ENCODE measurements at places on chromosomes 7 and 10.

DNA sequence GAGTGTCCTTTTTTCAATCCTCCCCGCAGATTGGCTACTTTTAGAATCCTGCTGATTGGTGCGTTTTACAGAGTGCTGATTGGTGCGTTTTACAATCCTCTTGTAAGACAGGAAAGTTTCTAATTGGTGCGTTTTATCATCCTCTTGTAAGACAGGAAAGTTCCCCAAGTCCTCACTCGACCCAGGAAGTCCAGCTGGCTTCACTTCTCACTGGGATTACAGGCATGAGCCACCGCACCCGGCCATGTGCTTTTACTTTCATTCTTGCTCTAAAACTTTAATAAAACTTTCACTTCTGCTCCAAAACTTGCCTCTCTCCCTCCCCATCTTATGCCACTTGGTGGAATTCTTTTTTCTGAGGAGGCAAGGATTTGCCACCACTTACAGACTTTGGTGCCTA is 17.0 kb upstream of the WAPL start:
- DNase-seq = no peak

DNA sequence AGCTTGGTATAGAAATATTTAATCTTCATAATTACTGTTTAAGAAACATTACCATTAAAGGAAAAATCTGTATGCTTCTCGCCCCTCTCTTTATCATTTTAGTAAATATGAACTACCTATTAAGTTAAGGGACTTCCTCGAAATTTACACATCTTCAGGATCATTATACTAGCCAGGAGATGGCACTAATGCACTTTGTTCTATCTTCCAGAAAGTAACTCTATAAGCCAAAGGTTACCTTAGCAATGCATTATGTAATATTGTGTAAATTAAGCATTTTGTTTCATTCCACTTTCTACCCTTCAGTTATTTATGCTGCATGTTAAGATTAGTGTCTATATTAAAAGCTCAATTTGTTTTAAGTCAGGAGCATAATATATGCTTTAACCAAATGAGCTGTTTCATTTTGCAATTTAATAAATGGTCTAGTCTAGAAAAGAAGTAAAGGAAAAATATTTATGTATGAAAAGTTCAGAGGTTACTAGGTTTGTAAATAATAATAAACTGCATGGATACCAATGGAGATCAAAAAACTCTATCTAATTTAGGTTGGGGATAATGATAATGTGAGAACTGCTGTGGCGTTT is 128.5 kb downstream of the ANKRD7 start:
- DNase-seq = no peak

GRCh38 chr10:7291487-7292270 is 119.2 kb downstream of the SFMBT2 start:
- no peak for DNase-seq

- DNase-seq = no peak
These were observed 1.4 kb downstream of the C10orf71 start for GRCh38 chr10:49300140-49300974.

GRCh38 chr10:91887272-91888076 is 21.8 kb downstream of the FGFBP3 start:
- DNase-seq = no peak

- no peak for DNase-seq
These were observed 254.6 kb downstream of the GRID1 start for GRCh38 chr10:86111902-86112545.

DNA sequence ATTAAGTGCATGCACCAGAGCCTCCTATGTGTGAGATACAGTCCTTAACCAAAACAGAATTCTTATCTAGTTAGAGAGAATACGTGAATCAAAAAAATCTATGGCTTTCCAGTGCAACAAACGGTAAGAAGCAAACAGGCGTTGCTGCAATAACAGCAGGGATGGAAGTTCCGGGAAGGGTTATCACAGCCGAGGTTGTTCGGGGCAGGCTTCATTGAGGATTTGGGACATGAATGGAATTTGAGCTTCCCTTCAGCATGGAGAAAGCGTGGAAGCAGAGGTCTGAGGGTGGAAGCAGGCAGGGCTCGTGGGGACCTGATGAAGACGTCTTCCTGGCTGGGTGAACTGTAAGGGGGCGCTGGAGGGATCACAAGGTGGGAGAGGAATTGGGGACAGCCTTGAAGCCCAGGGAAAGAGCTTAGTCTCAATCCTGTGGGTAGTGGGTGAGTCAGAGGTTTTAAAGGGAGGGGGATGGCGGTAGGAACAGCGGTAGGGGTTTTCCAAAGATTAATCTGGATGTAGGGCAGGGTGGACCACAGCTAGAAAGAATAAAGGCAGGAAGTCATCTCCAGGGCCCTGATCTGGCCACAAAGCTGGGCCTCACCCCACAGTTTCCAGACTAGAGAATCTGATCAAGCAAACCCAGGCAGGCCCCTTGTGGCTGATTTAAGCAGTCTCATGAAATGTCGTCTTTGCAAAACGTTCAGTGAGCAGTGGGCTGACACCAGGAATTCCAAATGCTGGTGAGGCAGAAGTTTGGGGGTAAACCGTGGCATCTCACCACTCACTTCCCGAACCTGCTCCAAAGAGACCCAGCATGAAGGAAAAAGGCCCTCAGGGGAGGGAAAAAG is 65.1 kb downstream of the CALML3 start:
- DNase-seq = no peak

DNA sequence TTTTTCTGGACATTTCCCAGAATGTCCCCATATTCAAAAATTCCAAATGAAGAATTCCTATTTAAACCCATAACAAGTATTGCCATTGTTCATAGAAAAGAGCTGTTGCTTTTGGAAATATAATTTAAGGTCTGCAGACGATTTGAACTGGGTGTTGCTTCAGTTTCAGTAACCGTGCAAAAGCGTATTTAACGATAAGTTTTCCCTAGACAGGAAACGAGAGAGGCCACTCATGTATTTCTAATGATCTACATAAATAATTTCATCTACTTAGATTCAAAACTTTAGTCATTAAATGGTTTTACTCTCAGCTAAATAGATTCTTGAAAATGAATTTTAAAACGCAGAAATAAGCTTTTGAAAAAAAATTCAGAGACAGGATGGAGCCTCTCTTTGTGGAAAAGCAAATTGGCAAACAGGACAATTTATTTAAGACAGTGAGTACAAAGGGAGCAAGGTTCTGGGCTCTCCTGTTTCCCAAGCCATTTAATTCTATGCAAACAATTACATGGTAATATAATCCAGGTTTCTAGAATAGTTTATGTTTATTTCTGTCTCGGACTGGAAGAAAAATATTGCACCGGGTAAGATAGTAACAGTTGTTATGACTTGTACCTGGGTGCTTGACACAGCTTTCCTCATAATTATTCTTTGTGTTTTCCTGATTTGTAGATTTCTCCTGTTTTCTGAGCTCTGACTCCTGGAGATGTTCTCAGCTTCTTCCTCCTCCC is 263.0 kb downstream of the BAMBI start:
- no peak for DNase-seq

DNA sequence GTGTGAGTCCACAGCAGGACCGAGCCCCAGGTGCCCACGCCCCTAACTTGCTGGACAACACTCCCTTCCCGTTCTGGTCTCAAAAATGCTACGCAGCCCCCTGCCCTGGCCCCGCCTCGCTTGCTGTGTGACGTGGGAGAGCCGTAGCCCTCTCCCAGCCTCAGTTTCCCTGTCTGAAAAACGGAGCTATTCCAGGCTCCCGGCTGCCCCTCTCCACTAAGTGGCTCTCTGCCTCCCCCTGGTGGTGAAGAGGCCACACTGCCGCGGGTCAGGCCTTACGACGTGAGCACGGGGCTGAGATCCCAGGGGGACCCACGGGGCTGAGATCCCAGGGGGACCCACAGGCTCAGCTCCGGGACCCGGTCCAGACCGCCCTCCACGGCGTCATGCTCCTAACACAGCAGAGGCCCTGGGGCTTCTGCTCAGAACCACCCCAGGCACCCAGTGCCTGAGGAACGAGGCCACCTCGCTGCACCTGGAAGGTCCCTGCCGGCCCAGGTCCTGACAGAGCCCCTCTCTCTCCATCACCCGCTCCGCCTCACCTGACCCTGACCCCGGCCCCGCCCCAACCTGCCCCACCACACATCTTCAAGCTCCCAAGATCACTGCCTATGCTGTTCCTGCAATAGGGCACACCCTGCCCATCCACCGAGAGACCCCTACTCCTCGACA is 26.7 kb downstream of the MICALL2 start:
- peak; percentile 43 for DNase-seq

- no peak for DNase-seq
These were observed 152.4 kb downstream of the RNF133 start for GRCh38 chr7:122546496-122546895.

GRCh38 chr7:102322202-102322715 is 34.0 kb downstream of the SPDYE6 start:
- DNase-seq = no peak

DNA sequence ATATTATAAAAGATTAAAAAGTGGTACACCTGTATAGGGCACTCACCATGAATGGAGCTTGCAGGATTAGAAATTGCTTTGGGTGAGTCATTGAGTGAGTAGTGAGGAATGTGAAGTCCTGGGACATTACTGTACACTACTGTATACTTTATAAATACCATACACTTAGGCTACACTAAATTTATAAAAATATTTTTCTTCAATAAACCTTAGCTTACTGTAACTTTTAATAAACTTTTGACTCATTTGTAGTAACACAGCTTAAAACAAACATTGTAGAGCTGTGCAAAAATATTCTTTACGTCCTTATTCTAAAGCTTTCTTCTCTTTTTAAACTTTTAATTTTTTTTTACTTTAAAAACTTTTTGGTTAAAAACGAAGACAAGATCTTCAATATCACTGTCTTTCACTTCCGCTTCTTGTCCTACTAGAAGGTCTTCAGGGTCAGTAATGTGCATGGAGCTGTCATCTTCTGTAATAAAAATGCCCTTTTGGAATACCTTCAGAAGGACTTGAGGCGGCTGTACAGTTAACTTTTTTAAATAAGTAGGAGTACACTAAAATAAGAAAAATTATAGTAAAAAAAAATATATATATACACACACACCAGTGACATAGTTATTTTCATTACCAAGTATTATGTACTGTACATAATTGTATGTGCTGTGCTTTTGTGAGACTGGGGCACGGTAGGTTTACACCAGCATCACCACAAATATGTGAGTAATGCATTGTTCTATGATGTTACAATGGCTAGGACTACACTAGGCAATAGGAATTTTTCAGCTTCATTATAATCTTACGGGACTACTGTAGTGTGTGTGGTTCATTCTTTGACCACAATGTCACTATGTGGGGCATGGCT is 3.5 kb downstream of the STK31 start:
- DNase-seq = no peak

DNA sequence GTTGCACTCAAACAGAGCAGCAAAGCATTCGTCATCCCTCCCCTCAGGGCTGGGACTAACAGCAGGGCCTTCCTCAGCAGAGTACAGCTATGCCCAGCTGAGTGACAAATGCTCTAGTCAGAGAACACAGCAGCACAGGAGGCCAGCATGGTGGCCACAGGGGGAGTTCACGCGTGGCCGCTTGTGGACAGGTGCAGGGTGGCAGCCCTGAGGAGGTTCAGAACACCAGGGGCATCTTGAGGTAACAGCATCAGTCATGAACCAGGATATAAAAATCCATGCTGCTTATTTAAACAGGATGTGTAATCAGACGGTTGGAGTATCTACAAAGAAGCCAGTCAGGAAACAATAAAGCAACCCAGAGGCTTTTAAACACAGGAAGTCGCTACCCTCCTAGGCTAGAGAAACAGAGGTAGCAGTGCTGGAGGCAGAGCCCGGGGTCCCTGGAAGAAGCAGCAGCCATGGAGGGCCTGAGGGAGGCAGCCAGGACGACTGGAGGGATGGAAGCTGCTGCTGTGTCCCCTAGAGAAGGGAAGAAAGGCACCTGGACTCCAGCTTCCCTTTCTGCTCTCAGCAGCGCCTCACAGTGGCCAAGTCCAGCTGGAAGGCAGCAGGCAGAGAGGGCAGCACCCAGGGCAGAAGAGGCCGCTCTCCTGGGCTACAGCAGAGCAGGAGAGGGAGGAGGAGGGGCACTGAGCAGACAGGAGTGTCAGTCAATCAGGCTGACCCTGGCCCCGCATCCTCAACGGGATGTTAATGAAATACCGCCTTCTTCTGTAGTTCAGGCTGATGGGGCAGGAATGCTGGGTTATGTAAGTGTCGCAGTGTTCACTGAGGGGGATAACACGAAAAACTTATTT is 70.8 kb upstream of the UCN3 start:
- peak; percentile 33 for DNase-seq

GRCh38 chr7:120874722-120875121 is 16.8 kb upstream of the TSPAN12 start:
- no peak for DNase-seq

DNA sequence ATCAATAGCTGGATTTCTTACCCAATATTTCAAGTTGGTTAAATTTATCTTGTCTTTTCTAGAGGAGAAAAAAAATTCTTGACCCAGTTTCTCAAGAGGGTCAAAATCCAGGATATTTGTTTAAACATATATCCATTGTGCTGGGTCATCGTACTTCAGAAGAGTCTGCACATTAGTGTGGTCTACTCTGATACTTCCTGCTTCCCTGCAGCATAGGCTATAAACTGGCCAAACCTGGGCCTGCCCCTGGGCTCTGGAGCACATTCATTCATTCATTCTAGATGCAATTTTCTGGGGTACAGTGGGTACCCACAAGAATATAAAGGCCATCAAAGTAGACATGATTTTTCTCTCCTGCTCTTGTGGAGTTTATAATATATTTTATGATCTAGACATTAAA is 142.1 kb upstream of the WNT16 start:
- DNase-seq = no peak
